ENCODE measurements at places on chromosomes 11 and 22. TPM values are rescaled to one million over a fixed set of nuclear protein-coding genes. Genes with fewer than 3 reads are reported as not detected.

Gene VSIG10L2
- total RNA-seq: not detected

Gene OR56A4
- total RNA-seq: not detected

Gene KCNK7
- total RNA-seq: 0.95 TPM

DNA sequence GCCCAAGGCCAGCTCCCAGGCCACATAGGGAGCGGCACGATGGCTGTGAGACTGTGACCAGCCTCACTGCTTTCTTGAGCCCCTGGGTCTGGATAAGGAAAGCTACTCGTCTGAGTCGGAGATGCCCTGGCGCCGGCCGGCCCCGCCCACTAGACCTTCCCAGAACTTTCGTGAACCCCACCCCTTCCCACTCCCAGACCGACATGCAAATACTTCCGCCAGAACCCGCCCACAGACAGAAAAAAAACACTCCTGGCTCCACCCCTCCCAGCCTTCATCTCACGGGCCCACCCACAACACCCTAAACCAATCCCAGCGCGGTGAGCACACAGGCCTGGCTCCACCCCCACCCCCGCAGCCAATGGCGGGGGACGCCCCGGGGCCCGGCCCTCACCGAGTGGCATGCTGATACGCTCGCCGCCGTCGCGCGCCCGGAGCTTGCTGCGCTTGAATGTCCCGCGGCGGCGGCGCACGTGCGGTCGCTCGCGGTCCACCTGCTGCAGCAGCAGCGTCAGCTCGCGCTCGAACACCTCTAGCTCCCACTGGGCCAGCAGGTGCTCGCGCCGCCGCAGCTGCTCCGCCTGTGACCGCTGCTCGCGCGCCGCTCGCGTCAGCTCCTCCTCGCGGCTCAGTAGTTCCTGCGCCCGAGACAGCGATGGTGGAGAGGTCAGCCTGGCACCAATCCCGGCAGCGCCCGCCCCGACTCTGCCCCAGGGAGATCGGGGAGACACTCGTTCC is 7.0 kb downstream of the MAP3K11 start:
- no peak for DNase-seq

- no peak for DNase-seq
Observed at GRCh38 chr22:17924735-17925364, 99.5 kb downstream of the MICAL3 start.
